ENCODE measurements at places on chromosomes 13 and 19.

DNA sequence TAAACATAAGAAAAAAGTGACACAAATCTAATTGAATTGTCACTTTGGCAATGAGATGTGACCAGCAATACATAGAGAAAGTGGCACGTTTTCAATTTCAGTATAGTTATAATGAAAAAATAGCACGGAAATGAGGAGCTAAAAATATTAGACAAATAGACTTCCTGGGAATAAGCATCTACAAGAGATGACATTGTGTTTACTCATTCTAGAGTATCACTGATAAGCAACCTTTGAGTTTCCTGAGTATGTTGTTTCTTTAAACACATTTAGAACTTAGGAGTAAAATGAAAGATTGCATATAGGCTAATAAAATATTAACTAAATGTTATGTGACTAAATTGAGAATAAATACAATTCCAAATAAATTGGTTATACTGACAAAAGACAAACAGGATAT lies 207.1 kb upstream of the SLITRK6 start:
- no peak for DNase-seq

DNA sequence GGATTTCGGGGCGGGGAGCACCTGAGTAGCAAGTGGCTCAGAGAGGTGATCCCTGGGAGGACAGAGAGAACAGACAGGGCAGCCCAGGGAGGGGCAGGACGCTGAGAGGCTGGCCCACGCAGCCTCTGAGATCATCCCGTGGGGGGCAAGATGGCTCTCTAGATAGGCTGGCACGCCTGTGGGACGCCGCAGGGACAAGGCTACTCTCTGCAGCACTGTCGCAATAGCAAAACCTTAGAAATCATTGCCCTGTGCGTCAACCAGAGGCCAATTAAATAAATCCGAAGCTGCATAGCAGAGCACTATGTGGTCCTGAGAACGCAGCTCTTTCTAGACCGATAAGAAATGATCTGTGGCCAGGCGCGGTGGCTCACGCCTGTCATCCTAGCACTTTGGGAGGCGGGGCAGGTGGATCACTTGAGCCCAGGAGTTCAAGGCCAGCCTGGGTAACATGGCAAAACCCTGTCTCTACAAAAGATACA lies 5.1 kb downstream of the PEX11G start:
- no peak for DNase-seq

- DNase-seq, result peak; percentile 28
Measured at GRCh38 chr13:31160857-31161556, 697 bp downstream of the HSPH1 start.

GRCh38 chr13:25136880-25137787 lies 35.0 kb downstream of the AMER2 start:
- no peak for DNase-seq

- no peak for DNase-seq
Measured at GRCh38 chr13:42968906-42969305, 23.1 kb downstream of the EPSTI1 start.

Data from CD4-positive, alpha-beta T cell (primary cell).